Activated naive CD8-positive, alpha-beta T cell treated with anti-CD3 and anti-CD28 coated beads, Interleukin-2, amount 50 U/mL, for 16 hours (primary cell): ENCODE measurements at places on chromosomes 2 and 18.

DNA sequence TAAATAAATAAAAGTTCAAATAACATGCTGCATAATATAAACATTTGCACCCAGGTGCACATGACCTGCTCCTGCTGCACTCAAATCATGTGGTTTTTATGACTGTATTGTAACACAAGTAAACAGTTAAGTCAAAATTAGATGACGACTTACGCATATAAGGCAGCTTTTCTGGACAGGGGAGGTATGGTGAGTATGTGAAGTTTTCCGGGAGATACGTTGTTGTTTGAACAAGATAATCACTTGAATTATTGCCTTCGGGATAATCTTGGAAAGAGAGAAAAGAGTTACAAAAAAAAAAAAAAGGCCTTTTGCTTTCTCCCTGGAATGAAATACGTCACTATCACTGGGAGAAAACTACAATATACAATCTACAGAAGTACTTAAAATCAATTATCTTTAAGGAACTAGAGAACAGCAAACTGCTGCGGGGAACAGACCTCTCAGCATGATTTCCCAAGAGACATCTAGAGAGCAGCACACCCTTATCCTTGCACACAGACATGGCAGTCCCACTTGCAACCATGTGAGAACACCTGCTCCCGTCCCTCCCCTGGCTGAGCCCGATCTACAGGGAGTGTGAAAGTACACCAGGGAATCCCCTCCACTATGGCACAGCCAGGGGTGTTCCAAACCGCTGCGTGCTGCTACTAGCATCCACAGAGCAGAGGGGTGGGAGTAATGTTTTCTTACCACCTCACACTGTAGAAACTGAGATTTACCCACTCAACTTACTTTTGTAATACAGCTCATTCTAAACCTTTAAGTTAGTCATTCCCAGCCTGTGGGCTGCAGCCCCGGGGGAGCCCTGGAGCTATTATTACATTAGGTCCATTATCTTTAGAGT, 26.3 kb downstream of the B4GALT6 start:
- no peak for DNase-seq

GRCh38 chr2:9236867-9237266, 30.3 kb downstream of the ASAP2 start:
- no peak for DNase-seq

DNA sequence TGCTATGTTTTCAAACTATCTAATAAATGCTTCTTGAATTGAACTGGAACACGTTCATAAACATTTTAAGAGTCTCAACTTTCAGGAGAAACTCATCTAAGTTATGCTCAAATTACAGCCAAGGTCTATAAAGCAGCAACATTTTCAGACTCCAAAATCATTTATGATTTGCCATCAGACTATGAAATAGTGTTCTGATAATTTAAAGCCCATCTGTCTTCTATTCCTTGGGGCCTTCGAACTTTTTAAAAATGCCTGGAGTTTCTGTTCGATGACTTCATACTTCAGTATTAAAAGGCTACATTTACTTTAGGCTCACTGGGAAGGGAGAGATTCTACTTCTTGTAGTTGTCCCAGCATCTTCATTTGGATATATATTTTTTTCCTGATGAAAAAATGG, 73.6 kb upstream of the NXPH2 start:
- no peak for DNase-seq

DNA sequence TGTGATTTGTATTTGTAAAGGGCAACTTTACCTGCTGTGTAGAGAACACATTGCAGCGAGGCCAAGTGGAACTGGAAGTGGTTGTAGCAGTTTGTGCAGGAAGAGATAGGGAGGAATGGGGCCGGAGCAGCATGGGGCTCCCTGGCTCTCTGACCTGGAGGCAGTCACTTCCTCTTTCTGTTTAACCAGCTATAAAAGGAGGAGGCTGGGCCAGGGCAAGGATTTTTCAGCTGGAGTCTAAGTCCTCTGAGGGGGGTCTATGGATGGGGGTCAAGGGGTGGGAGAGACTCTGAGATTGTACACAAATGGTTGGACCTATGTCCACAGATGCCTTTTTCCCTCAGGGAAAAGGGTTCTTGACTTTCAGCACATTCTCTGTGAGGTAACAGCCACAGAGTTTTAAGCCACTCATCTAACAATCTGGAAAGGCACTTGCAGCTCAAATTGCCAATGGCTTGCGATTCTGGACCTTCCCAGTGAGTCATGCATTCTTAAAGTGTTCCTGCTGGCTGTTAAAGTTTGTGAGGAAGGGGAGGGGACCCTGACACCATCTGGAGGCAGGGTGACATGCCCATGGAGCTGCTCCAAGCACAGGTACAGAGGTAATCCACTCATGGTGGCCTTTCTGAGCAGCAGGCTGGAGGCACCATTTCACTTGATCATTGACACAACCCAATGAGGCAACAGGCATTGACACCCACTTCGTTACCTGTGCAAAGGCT, 347.0 kb downstream of the CYRIA start:
- DNase-seq = no peak

DNA sequence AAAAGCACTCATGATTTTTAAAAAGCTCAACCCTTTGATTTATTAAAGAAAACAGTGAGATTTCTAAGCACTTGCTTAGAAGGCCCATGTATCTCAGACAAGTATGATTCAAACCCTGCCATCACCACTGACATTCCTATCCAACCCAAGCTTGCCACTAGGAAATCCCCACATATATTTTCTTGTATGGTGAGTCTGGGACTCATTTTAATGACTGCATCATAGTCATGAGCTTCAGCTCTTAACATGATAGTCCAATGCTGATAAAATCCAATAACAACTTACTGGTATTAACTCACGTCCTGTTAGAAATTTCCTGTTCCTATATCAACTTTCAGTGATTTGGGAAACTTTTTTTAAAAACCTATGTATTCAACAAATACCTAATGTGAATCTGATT, 39.4 kb upstream of the NCKAP5 start:
- no peak for DNase-seq

DNA sequence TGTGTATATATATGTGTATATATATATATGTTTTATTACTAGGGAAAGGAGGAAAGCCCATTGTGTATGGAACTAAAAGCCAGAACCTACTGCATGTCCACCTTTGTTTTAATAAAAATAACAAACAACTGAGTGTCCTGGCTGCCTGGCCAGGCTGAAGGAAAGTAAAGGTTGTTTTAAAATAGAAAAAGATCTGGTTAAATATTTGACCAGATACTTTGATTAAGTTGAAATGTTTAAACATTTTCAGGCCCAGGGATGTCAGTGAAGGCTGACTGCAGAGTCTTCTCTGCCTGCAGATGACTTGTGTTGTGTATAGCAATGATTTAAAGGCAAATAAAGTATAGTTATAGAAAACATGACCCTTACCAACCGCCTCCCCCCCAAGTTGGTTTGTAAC, 22.8 kb downstream of the SPTBN1 start:
- DNase-seq = no peak

DNA sequence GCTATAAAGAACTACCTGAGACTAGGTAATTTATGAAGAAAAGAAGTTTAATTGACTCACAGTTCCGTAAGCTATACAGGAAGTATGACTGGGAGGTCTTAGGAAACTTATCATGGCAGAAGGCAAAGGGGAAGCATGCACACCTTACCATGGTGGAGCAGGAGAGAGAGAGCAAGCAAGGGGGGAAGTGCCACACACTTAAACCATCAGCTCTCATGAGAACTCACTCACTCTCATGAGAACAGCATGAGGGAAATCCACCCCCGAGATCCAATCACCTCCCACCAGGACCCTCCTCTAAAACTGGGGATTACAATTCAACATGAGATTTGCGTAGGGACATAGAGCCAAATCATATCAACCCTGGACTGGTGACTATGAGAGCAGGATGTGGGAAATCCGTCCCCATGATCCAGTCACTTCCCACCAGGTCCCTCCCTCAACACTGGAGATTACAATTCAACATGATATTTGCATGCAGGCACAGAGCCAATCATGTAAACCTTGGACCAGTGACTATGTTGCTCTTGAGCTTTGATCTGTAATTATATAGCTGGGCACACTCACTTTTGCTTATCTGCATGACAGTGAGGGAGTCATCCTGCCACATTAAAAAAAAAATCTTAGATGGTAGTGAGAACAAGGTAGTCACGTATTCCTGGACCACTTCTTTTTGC, 12.9 kb downstream of the ADAM23 start:
- no peak for DNase-seq

DNA sequence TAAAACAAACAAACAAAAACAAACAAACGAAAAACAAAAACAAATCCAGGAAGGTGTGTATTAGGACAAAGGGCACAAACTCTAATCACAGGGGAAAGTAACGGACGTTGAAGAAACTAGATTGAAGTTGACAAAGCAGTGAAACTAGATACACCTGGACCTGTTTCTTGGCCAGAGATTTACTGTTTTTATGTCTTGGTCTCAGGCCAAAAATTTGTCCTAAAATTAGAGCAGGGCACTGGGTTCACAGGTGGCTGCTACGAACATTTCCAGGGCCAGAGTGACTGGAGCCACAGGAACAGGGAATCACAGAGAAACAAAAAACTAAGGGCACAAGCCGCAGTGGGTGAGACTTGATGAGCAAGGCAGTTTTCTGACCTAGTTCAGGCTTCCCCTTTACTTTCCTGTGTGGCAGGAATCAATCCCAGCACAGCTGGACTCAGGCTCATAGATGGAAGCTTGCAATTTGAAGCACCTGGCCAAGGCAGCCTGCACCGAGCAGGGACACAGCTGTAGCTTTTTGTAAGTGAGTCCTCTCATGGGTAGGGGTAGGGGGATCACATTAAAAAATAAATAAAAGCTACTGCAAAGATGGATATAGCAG, 329.4 kb downstream of the DLGAP1 start:
- no peak for DNase-seq
